Keratinocyte (primary cell): ENCODE measurements at places on chromosomes 7 and 10.

DNA sequence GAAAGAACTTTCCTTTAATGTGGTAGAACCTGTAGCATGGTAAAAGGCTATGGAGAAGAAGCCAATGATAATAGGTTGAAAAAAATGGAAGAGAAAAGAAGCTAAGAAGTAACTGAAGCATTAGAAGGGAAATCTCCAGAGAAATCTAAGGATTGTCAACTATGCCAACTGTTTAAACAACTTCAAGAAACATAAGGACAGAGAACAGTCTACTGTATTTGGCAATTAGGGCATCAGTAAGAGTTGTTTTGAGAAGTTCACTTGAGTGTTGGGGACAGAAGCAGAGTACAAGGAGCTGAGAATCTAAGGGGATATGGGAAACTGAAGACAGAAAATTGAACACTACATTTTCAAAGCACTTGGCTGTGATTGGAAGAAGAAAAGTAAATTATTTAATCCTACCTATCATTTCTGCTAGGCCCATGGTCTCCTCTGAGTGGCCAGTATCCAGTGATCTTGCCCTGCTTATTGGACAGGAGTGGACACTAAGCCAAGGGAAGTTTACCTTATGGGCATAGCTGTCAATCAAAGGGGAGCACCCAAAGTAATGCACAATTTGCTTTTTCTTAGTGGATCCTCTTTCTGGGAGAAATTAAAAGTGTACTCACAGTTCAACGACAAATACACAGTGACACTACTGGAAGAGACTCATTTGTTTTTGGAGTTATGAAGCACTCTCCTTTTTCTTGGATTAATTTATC lies 56.4 kb upstream of the CCDC71L start:
- DNase-seq: no peak

- DNase-seq: no peak
These were observed 18.8 kb upstream of the PAXIP1 start for GRCh38 chr7:155021699-155022145.

DNA sequence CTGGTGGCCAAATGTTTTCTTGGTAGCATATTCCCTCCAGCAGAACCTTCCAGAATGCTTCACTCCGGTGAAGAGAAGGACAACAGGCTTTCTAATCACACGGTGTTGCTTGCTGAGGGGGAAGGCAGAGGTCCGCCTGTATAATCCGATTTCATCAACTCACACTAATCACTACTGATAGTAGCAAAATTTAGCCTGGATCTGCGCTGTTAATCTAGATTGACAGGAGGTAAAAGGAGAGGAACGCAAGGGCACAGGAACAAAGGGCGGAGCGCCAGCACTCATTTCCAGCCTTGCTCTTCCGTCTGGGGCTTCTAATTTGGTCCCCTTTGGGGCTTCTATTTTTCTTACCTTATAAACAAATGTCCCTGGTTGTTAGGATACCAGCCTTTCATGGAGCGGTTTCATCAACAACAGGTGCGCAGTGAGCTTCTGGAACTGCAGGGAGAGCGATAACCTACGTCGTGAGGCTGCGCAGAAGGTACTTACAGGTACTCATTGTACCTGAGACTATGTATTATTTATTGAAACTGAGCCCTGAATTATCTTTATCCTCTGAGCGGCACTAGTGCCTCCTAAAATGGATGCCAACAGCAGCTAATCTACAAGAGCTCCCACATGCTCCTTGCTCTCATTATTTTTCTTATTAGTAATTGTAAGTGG lies 150.6 kb downstream of the CACNB2 start:
- DNase-seq: no peak

DNA sequence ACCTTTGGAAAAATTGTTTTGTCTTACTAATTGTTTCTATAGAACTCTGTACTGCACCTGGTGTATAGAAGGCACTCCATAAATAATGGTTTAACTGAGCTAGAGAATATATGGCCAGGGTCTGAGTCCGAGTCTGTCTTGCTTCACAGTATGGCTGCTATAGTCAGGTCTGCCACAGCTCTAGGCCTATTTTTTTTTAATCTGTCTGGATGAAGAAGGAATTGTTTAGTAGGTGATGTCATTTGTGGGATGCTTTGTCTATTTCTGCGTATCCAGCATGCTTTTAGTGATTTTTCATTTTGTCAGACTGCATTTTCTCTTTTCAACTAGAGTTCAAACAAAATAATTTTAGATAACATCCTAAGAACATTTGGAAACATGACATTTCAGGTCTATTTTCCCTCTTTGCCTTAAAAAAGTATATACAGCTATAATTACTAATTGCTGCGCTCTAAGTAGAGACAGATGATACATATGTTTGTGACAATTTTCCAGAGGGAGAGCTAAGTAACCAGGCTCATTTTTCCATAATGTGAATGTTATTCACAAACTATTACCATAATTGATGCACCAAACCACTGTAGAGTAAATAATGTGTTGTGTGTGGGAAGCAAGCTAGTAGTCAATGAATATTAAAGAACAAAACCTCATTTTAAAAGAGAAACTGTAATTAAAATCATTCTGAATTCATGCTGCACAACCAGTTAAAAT lies 361.7 kb downstream of the AUTS2 start:
- no peak for DNase-seq

DNA sequence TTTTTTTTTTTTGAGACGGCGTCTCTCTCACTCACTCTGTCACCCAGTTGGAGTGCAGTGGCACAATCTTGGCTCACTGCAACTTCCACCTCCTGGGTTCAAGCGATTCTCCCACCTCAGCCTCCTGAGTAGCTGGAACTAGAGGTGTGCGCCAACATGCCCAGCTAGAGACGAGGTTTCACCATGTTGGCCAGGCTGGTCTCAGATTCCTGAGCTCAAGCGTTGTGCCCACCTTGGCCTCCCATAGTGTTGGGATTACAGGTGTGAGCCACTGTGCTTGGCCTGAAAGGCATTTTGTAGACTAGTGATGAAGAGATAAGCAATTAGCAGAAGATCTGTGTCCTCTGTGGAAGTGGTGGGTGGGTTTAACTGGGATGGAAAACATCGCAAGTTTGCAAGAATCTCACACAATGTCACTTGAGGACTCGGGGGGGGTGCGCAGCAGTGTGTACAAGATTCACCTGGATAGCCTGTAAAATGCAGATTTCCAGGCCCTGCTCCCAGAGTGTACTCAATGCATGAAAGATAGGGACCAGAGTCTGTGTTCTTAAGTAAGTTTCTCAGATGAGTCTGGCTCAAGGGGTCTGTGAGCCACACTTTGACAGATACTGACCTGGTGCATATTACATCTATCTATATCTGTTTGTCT lies 10.9 kb downstream of the CYP17A1 start:
- DNase-seq: no peak

- no peak for DNase-seq
These were observed 79.0 kb downstream of the PRR15 start for GRCh38 chr7:29642494-29643155.

GRCh38 chr7:37545619-37546534 lies 97.2 kb upstream of the ELMO1 start:
- no peak for DNase-seq

DNA sequence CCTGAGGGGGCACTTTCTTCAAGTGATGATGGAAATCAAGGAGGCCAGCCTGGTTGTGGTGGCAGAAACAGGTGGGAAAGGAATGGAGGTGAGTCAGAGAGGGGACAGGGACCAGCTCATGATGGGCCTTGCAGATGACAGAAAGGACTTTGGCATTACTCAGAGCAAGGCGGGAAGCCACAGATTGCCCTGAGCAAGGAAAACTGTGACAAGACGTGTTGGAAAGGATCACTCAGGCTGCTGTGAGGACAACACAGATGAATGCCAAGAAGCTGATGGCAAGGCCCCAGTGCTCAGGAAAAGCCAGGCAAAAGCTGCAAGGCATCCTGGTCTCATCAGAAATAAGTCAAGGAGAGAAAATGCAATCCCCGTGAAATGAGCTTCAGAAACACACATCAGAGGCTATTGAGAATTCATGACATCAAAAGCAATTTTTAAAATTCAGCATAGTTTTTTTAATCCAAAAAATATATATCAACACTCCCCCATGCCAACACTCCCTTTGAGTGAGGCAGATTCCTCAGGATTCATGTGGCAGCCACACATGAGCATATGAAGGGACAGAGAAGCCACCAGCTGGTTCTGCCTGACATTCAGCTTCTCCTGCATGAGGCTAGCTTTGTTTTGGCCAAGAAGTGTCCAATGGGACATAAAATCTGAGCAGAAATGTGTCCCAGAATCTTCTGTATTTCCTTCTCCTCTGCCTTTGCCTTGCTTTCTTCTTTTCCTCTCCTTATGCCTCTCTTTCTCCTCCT lies 244.5 kb upstream of the MYO3A start:
- DNase-seq: no peak

- no peak for DNase-seq
These were observed 216.3 kb downstream of the SDK1 start for GRCh38 chr7:3517344-3517743.

DNA sequence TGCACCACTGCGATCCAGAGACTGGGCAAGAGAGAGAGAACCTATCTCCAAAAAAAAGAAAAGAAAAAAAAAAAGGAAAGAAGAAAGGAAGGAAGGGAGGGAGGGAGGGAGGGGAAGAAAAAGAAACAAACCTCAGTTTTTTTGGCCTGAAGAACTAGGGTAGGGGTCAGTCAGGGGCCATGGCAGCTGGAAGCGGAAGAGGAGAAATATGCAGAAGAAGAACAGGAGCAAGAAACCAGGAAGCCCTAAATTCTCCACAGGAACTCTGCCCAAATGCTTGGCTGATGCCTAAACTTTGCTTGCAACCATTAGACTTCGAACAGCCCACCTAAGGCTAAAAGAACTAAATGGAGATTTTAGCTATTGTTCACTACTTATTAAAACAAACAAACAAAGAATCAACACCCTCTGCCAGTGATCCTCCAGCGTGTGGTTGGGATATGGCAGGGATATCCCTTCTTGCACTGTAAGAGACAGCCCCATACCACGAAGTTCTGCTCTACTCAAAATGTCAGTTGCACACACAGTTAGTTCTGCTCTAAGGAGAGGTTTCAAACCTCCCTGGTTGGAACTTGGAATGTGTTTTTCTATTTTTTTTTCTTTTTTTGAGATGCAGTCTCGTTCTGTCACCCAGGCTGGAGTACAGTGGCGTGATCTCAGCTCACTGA lies 139.5 kb downstream of the FAM107B start:
- no peak for DNase-seq

DNA sequence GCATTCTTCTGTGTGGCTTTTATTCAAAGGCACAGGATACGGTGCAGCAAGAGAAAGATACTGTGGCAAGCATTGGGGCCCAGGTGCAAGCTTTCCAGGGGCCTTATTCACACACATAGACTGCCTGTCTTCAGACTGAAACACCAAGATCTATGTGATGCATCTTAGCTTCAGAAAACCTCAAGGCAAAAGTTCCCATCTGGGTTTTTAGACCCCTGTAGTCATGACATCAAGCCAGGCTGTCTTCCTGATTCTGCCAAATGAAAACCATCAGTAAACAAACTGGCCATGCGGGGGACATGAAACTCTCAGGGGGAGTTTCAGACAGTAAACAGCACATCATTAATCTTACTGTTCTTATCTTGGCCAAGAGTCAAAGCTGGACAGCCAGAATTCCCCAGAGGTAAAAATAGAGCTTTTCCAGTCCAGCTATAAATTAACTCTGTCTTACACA lies 9.8 kb downstream of the AGBL3 start:
- no peak for DNase-seq

- no peak for DNase-seq
These were observed 1.6 kb upstream of the EPC1 start for GRCh38 chr10:32348297-32349198.

DNA sequence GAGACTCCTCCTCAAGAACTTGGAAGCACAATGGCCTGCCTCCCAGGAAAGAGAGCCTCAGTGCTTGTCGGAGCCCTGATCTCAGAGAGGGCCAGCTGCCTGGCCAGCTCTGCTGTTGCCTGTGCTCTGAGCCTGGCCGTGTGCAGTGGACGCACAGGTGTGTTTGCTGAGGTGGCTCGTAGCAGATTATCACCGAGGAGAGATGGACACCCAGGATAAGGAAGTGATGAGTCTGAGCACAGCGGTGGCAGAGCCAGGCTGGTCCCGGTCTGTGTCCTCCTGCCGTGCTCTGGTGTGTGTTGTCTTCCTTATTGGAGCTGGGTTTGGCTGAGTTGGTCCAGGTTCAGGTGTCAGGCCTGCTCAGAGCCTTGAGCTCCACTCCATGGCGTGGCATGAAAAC lies 208.5 kb downstream of the EBF3 start:
- DNase-seq: no peak

- no peak for DNase-seq
These were observed 29.2 kb downstream of the GBX1 start for GRCh38 chr7:151138153-151138851.

GRCh38 chr7:45578467-45578866 lies 4.3 kb downstream of the ADCY1 start:
- DNase-seq: no peak

- DNase-seq: no peak
These were observed 70.9 kb downstream of the HHEX start for GRCh38 chr10:92760609-92761008.

GRCh38 chr10:122102869-122103525 lies 114.0 kb downstream of the TACC2 start:
- no peak for DNase-seq

DNA sequence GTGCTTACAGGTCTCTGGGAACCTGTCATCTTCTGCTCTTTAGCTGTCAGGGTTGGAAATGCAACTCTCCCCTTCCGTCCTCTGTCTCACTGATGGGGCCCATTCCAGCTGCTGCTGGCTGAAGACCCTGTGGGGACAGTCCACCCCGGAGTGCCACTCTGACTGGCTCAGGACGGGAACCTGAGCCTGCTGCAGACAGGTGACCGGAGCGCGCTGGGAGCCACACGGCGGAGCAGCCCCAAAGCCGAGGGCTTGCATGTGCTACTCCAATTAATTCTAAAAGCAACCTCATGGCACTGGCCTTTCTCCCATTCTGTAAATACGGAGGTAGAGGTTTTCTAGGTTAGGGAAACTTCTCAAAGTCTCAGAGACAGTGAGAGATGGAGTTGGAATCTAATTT lies 223.5 kb upstream of the PITRM1 start:
- no peak for DNase-seq

GRCh38 chr10:86043236-86043635 lies 323.4 kb downstream of the GRID1 start:
- peak; percentile 11 for DNase-seq

- DNase-seq: no peak
These were observed 60.4 kb upstream of the RAPGEF5 start for GRCh38 chr7:22417349-22417748.

GRCh38 chr7:92824901-92825480 lies 11.4 kb downstream of the CDK6 start:
- DNase-seq: no peak

DNA sequence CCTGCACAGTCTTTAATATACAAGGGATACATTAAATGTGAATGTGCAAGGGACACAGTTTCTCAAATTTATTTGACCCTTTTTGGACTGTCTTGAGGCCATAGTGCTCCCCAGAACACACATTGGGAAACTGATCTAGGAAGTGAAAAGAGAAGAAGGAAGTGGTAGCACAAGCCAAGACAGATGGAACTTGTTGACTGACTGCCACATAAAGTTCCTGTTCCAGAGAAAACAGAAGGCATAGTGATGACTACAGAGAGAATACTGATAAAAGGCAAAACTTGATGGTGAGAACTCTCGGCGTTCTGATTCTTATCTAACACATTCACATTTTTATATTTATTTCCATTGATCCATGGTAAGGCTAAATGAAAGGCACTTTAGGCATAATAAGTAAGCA lies 1216.4 kb downstream of the CNTNAP2 start:
- no peak for DNase-seq
